ELF-1 (cell line): ENCODE measurements at places on chromosomes 12 and 14.

DNA sequence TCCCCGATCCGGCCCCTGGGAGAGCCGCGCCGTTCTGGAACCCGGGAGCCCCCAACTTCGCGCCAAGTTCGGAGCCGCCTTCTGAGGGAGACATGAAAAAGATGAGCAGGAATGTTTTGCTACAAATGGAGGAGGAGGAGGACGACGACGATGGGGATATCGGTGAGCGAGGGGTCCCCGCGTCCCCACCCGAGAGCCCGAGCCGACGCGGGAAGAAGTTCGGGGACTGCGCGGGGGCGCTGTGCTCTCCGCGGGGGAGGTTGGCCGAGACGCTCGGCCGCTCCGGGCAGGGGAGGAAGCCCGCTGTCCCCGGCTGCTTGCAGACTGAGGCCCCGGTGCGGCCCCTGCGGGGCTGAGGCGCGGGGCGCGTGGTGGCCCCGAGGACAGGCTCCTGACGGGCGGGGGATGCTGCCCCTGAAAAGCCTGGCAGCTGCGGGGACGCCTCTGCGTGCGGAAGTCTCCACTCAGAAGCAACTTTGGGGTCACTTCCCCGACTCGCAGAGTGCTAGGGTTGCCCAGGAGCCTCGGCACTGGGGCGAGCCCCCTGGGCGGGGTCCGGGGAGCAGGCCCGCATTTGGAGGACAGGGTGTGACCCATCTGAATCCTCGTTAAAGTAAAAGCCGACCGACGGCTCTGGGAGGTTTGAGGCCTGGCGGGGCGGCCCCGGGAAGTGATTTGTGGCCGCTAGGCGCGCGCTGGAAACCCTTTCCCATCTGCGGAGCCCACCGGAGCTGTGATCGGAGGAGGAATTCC, 511 bp downstream of the ANO6 start:
- peak; percentile 79 for DNase-seq

DNA sequence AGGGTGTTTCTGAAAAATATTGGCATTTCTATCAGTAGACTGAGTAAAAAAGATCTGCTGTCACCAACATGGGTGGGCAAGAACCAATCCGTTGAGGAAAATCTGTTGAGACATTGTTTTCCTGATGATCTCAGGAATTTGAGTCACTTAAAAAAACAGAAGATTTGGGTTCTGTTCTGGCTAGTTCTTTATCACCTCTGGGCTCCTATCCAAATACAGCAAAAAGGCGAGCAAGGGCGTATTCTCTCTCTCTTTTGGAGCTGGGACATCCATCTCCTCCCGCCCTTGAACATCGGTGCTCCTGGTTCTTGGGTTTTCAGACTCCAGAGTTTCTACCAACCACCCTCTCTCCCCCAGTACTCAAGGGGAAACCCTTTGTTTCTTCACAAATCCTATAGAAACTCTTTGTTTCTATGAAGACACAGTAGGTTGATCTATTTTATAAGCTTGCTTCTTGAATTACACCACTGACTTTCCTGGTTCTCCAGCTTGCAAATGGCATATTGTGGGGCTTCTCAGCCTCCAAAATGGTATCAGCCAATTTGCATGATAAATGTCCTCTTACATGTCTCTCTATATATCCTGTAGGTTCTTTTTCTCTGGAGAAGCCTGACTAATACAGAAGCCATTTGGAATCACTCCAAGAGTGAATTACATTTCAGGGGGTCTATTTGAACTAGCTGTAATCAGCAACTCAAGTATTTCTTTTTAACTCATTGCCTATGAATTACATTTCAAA, 263.9 kb upstream of the TMTC1 start:
- DNase-seq = no peak

GRCh38 chr12:47991106-47992061, 12.9 kb downstream of the COL2A1 start:
- peak; percentile 24 for DNase-seq

DNA sequence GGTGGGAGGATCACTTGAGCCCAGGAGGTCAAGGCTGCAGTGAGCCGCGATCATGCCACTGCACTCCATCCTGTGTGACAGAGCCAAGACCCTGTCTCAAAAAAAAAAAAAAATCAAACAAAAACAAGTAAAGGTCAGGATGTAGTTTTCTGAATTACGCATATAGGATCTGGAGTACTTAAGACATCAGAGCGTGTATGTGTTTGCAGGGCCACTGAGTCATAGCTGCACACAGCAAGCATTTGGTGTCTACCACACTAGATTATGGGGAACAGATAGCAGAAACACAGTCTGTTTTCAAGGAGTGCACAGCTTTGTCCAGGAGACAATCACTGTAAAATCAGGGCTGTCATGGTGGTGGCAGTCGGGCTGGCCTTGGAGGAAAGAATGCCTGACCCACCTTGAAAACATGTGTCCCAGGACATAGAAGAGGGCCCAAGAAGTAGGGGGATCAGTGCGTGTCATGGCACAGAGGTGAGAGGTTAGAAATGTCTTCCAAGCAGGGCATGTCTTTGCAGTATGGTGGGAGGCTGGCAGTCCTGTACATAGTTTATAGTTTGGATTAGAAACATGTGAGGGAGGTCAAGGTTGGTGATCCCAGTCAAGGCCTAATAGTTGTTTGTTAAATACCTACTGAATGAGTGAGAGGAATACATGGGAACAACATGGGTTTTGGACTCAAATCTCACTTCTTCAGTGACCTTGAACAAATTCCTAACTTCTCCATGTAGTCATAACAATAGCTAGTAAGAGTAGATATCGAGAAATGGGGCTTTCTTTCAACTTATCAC, 23.6 kb upstream of the C12orf71 start:
- no peak for DNase-seq

DNA sequence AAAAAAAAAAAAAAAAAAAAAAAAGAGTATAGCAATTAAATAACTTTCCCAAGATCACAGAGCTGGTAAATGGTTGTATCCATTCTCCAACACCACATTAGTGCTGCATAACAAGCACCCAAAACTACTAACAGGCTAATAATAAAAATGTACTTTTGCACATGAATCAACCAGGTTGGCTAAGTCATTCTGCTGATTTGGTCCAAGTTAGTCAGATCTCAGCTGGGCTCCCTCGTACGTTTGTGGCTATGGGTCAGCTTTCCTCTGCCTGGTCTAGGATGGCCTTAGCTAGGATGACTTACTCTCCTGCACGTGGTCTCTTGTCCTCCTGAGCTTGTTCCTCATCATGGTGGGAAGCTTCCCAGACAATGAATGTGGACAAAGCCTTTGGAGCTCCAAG, 7.9 kb upstream of the PLEKHG6 start:
- DNase-seq = no peak
